ENCODE measurements at places on chromosomes 16 and 17.

DNA sequence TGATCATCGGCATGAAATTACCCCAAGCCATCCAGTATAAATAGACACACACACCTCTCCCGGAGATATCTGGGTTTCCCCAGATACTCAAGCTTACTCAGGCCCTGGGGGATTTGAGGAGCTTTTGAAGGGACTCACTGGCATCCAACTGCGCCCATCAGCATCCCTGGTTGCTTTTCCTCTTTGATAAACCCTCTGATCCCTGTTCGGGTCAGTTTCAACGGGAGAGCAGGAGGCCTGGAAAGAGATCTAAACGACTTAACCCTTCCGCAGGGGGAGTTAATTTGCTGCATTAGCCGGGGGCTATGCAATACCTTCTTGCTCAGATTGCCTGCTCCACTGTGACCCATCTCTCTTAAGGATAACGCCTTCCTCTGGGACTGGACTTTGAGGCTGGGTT is 76.6 kb downstream of the MAF start:
- DNase-seq = no peak

DNA sequence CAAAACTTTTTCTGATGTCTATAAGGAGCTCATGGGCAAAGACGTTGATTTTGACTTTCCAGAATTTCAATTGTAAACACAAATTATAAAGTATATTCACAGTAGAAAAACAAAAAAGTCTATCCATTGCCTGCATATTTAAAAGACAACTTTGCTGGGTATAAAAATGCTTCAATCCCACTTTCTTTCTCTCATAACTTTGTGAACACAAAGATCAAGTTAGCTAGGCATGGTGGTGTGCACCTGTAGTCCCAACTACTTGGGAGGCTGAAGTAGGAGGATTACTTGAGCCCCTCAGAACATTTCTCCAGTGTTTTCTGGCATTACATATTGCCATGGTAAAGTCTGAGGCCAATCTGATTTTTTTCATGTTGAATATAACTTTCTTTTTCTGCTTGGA is 83.1 kb upstream of the AXIN2 start:
- no peak for DNase-seq

GRCh38 chr16:85707528-85708095 is 18.9 kb upstream of the GINS2 start:
- no peak for DNase-seq

DNA sequence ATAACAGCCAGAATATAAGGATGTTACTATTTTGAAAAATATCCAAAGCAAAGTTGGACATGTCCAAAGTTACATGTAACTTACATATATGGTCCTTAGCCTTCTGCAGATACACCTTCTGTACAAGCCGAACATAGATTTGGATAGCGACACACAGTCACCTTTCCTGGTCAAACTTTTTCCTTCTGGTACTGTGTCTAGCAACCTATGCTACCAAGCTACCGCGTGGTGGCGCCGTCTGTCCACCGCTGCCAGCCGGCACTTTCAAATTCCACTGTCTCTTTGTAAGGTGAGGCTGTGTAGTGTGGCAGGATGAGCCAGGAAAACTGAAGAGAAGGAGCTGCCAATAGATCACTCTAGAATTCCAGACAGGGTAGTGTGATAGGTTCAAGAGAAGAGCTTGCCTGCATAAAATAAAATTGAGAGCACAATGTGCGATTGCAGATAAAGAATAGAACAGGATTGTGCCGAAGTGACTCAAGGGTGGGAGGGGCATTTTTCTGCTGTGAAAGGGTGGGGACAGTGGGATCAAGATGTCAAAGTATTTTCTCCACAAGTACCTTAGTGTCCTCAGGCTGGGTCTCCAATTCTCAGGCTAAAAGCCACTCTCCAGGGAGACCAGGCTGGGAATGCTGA is 366.9 kb downstream of the SLC39A11 start:
- DNase-seq = no peak

DNA sequence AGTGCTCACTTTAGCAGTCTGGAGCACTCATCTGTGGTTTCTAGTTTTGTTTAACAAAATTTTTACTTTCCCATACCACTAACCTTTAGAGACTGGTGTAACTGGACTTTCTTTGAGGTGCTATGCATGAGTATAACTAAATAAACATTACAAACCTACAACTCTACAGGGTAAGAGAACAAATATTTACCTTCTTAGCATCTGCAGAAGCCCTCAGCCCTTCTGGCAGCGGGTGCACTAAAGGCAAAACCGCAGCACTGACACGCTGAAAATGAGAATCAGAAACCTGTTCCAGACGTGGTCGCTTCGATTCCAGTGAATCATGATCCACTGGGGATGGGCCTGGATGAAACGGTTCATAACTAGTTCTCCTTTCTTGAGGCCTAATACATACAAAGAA is 43.7 kb downstream of the NCOR1 start:
- DNase-seq = no peak

DNA sequence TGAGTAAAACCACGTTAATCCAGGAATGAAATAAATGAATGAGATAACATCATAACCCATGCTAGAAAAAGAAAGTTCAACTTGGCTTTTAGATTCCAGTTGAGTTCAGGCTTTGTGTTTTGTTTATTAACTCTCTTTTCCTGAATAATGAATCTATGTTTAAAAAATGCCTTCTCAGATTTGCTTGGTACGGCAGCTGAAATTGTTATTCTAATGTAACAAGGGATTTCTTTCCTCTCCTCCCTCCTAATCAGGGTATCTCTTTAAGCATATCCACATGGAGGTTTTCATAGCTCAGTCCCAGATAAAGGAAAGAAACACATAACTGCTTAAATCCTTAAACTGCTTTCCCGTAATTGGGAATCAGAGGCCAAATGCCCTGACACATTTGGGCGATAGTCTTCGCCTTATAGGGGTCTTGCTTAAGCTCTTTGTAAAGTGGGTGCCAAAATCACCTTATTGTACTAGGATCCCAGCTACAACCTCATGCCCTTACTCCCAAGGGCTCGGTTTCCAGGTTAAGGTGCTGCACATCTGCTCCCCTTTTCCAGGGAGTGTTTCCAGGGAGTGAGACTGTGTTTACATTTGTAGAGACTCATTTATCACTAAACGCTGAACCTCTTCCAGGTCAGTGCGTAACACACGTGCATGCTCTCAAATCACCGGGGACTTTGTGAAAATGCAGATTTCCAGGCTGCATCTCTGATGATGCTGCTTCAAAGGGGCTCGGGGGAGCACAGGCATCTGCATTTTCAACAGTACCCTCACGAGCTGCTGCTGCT is 142.8 kb upstream of the FOXF1 start:
- no peak for DNase-seq

DNA sequence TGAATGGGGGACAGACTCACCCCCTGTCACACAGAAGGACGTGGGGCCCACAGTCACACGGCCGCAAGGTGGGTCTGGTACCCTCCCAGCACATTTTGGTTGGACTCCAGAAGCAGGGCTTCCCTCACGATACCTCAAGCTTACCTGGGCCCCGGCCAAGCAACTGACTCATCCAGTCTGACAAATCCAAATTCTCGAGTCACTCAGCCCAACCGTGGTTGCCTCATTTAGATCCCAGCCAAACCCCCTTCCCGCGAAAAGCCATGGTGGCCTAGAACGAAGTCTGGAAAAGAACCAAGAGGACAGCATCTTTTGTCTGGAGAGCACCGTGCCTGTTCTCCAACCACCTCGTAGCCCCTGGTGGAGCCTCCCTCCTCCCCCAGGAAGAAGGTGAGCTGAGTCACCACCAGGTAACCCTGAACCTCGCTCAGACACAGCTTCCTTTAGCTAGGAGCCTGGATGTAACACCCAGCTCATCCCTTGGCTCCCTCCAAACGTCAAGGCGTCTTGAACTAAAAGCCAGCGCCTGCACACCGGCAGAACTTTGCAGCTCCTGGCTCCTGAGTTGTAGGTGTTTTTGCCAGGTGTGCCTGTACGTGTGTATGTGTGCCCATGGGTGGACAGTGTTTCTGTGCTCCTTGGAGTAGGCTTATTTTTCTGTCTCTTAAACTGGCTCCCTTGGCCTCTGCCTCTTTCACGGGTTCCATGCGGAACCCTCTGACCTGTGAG is 78.9 kb downstream of the CMIP start:
- no peak for DNase-seq

GRCh38 chr17:350706-351448 is 1.7 kb downstream of the RPH3AL start:
- DNase-seq = no peak

GRCh38 chr17:17570798-17571716 is 20.5 kb downstream of the PEMT start:
- DNase-seq = no peak

DNA sequence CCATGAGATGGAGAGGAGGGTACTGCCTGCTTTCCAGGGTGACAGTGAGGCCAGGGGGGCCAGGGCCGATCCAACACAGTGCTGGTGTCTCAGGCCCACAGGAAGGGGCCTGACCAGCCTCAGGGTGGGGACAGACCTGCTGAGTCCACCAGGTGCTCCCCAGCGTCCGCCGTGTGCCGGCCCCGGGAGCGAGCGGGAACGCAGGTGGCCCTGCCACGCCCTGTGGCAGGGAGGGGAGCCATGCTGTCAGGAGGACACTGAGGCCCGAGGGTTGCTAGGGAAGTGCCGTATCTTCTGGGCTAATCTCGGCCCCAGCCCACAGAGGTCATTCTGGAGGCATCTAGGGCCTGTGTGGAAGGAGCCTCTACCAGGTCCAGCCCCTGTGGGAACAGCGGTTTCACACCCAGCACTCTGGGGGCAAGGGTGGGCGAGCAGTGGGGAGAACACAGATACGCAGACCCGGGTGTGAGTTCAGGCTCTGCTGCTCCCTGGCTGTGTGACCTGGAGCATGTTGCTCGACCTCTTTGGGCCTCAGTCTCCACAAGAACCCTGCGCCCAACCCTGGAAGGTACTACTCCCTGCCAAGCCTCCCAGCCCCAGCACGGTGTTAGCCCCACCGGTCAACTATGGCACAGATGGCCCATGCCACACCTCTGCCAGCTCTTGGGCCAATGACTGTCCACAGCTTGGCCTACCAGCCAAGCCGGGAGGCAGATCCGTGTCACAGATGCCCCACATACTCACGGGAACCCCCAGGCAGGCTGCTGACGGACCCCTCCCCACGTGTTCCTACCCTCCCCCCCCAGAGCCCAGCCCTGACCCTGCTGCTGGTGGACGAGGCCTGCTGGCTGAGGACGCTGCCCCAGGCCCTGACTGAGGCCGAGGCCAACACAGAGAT is 43.9 kb upstream of the ZC3H18 start:
- no peak for DNase-seq

DNA sequence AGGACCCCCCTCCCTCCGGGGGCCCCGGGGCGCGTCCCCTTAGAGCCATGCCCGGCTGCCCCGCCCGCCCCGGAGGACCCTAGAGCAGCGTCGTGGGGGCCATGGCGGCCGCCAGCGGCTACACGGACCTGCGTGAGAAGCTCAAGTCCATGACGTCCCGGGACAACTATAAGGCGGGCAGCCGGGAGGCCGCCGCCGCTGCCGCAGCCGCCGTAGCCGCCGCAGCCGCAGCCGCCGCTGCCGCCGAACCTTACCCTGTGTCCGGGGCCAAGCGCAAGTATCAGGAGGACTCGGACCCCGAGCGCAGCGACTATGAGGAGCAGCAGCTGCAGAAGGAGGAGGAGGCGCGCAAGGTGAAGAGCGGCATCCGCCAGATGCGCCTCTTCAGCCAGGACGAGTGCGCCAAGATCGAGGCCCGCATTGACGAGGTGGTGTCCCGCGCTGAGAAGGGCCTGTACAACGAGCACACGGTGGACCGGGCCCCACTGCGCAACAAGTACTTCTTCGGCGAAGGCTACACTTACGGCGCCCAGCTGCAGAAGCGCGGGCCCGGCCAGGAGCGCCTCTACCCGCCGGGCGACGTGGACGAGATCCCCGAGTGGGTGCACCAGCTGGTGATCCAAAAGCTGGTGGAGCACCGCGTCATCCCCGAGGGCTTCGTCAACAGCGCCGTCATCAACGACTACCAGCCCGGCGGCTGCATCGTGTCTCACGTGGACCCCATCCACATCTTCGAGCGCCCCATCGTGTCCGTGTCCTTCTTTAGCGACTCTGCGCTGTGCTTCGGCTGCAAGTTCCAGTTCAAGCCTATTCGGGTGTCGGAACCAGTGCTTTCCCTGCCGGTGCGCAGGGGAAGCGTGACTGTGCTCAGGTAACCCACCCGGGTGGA is 759 bp downstream of the ALKBH5 start:
- no peak for DNase-seq

Data from iPS DF 19.7 (cell line).